Thyroid gland (tissue), 4 donors: ENCODE measurements at places on chromosomes 16 and 17. TPM values are rescaled to one million over a fixed set of nuclear protein-coding genes. Genes with fewer than 3 reads are reported as not detected.

GRCh38 chr16:4957420-4957719, 760 bp upstream of the SEC14L5 start:
- DNase-seq, result no peak
- peak overlapping the region; percentile 19 for H3K27ac ChIP-seq
- no peaks in the 10 kb centered on the region for H3K27me3 ChIP-seq
- H3K4me3 ChIP-seq, result no peak overlapping the region

DNA sequence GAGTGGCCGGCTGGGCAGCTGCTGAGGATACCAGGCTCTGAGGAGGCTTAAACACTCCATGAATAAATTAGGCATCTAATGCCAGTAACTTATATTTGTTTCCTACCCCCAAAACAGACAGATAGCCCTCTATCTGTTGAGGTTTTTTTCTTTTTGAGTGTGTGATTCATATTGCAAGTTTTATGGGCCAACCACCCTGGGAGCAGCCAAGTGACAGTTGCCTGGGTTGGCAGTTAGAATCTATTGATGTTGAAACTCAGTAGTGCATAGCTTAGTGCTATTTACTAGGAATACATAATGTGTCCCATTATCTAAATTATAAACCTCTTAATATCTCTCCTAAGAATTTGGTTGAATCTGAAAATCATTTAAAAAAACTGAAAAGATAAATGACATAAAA, 397.4 kb downstream of the CA10 start:
- H3K4me1 ChIP-seq, result no peaks in the 10 kb centered on the region
- DNase-seq, result no peak
- H3K4me3 ChIP-seq, result no peak overlapping the region
- no peak overlapping the region for H3K27ac ChIP-seq

MYH13 gene
- not detected for total RNA-seq

DNA sequence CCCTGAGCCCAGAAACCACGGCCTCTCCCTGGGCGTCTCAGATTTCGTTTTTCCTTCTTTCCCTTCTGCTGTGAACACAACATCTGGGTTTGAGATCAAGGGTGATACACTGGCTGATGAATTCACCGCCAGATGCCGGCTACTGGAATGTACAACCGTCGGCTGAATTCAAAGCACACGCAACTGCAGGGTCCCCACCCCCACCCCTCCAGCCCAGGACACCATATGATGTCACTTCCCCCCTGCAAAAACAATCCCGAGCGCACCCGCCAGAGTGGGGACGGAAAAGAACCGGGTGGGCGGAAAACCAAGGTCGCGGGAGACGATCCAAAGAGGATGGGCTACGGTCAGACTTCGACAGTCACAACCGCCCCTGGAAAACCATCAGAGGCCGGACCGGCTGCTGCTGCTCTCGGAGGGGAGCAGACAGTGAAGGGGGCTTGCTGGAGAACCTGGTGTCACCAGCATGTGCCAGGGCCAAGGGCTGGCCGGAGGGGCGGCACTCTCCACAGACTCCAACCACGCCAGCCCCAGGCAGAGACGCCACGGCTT, 23.3 kb downstream of the CEP295NL start:
- no peak overlapping the region for H3K4me3 ChIP-seq
- no peaks in the 10 kb centered on the region for H3K27me3 ChIP-seq
- peak; percentile 30 for DNase-seq
- H3K27ac ChIP-seq, result peak overlapping the region; percentile 76
- peaks cover 44% of the 10 kb centered on the region for H3K4me1 ChIP-seq
